CD4-positive, CD25-positive, alpha-beta regulatory T cell (primary cell): ENCODE measurements at places on chromosomes 4 and X. TPM values are rescaled to one million over a fixed set of nuclear protein-coding genes. Genes with fewer than 3 reads are reported as not detected.

DNA sequence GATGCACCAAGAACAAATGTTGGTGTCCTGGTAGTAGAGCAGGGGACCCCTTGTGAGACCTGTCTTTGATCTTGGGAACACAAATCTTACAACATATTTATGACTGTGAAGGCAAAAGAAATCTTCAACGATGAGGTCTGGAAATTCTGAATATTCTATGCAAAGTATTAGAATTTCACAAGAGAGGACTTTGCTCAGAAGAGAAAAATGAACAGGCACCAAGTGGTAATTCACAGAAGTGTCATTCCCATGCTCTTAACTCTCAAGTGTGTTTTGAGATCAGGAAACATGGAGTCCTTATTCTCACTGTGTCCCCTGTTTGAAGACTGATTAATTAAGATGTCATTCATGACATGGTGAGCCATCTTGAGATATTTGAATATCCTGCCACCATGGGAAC, 52.5 kb downstream of the COQ2 start:
- no peak for DNase-seq

Gene SCML2
- polyA plus RNA-seq, result 0.19 TPM

Gene FAM47E
- not detected for polyA plus RNA-seq

GRCh38 chr4:69026974-69027373, 69.3 kb upstream of the UGT2B7 start:
- DNase-seq, result no peak

Gene CT45A3
- polyA plus RNA-seq, result not detected

- no peak for DNase-seq
These were observed 122.5 kb downstream of the PCDH7 start for GRCh38 chr4:30842689-30843088.

- no peak for DNase-seq
These were observed 533.9 kb downstream of the FSTL5 start for GRCh38 chr4:161629694-161630441.

DNA sequence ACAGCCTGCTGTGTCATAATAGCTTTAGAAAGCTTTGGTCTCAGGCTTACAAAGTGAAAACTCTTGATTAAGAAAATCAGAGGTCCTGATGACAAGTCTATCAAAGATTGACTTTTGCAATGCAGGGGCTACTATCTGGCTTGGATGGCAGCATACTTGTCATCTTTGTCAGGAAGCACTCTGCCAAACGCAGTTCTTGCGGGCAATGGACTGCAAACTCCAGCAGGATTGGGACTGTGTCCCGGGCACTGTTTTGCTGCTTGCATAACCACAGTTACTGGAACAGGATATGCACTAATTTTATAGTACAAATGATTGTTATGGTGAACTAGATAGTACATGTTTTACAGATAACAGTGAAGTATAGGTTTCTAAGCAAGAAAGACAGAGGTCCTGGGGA, 185.6 kb downstream of the IQCM start:
- no peak for DNase-seq

- no peak for DNase-seq
These were observed 932 bp downstream of the TLR10 start for GRCh38 chr4:38781854-38782261.

Gene USO1
- 29.5 TPM for polyA plus RNA-seq

GRCh38 chr4:150826306-150826705, 188.8 kb downstream of the LRBA start:
- no peak for DNase-seq

- DNase-seq, result no peak
These were observed 335.5 kb upstream of the IGFBP7 start for GRCh38 chr4:57445686-57446085.

DNA sequence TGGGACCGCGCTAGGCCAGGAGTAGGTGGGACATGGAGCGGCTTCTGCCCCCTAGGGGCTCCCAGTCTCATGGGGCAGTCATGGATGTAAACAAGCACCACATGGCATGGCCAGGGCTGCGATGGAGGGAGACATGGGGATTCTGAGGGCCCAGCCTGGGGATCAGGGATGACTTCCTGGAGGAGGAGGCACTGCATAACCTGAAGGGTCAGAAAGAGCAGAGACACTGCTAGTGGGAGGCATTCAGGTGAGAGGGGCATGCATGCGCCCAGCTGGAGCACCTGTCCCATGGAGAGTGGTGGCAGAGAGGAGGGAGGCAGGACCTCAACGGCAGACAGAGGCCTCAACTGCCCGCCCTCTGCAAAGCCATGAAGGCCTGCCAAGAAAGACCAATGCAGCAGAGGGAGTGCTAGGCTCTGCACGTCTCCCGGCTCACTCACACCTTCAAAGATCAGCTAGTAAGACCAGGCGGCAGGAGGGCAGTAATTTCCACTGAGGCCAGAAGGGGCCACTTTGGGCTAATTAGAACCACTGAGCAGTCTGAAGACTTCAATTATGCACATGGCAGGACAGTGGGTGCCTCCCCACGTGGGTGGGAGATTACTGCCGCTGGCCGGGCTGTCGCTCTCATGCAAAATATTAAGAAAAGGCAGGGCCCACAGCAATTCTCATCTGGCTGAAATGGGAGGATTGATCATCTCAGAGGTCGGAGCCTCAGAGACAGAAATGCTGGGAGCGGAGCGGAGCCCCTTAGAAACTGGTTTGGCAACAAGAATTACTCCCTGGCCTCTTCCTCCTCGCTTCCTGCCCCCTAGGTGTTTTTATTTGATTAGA, 69.6 kb downstream of the PPP2R2C start:
- DNase-seq, result no peak

GRCh38 chr4:94534401-94535312, 82.9 kb downstream of the PDLIM5 start:
- DNase-seq, result no peak

Gene TAF9B
- polyA plus RNA-seq, result 32.4 TPM
